ENCODE measurements at places on chromosomes 6 and 20.

- no peak for DNase-seq
Observed at GRCh38 chr20:58328836-58329235, 19.3 kb downstream of the RAB22A start.

DNA sequence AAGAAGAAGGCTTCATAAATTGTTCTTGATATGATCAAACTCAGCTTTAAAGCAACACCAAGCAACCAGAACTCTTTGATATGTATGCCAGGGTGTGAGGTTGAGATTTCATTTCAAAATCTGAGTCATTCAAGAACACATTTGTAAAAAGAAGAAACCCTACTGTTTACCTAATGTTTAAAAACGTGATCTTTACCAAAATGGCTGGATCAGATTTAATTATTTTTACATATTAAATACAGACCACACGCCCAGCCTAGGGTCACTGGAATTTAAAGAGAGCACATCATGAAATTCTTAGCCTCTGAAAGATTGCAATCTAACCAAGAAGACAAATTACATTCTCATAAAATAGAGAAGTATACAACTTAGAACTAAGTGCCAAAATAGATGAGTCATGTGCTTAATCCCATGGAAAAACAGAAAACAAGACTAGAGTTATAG, 206.8 kb upstream of the SMLR1 start:
- no peak for DNase-seq

- DNase-seq, result no peak
Observed at GRCh38 chr6:45838996-45839395, 176.7 kb downstream of the CLIC5 start.

DNA sequence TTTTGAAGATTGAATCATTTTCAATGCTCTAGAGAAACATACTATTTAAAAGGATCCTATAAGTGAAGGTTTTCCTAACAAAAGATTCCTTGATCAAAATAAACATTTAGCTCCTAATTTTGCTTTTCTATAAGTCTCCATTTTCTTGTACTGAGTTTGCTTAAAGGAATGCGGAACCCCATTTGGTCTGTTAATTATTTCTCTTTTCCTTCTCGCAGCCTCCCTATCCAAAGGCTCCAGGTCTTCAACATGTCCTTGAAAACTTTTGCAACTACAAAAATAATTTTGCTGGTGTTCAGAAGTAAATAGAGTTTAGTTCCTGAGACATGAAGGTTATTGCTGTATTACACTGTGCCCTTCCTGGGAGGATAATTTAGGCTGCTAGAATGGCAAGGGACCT, 8.3 kb upstream of the NPEPL1 start:
- no peak for DNase-seq

DNA sequence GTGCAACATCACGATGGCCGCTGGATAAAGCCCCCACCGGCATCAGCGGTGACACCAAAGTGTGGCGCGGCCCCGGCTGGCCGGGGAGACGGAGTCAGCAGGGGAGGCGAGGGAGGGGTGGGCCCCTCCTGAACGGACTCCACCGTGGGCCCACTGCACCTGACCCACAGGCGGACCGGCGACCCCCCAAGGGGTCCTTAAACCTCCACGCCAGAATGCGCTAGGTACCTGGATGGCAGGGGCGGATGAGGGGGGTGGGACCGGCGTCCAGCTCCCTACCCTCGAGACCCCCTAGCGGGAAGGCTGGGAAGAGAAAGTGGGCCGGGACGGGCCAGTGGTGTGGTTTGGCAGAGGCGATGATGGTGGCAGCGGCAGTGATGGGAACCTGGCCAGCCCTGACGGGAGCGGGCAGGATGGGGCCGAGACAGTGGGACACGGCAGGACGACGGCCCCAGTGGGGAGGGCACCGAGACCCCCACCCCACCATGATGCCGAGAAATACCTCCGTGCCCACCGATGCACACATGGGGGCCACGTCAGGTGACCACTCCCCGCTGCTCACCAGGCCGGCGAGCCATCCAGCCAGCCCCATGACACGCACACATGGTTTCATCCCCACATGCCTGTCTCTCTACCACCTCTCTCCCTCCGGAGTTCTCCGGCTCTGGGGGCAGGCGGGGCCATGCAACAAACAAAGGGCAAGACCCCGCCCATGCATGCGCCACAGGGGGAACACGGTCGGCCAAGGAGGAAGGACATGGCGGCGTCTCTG, 771.9 kb upstream of the DEFB115 start:
- DNase-seq, result no peak

DNA sequence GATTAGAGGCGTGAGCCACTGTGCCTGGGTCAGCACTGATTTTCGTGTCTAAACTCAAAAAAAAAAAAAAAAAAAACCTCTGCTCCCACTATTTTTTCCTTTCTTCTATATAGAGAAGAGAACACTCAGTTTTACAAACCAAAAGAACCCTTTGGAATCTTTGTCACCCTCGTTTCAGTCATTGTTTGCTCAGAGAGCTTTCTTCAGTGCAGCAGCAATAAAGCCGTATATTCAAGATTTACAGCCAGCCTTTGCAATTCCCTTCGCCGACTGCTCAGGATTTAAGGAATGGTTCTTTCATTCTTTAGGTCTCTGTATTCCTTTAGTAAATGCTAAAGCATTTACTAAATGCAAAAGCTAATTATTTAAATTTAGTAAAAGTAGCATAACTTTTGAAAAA, 20.1 kb downstream of the RIOK1 start:
- no peak for DNase-seq

DNA sequence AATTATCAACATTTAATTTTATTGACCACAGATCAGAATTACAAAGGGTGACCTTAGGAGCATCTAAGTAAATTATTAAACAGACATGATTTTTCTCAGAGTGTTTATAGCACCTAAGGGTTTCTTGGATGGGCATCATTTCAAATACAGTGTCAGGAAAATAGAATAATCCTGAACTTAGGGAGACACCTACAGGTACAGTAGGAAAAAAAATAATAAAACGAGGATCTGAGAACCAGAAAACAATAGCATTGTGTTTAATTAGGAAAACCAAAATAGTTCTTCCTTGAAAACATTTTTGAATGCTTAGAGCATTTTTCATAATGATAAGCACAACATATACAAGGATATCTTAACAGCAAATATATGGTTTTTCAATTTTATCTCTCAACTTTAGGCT, 39.2 kb downstream of the MMUT start:
- no peak for DNase-seq

GRCh38 chr6:67252663-67253062, 1382.4 kb upstream of the ADGRB3 start:
- DNase-seq, result no peak

GRCh38 chr6:140774080-140774505, 1358.6 kb upstream of the GJE1 start:
- no peak for DNase-seq

DNA sequence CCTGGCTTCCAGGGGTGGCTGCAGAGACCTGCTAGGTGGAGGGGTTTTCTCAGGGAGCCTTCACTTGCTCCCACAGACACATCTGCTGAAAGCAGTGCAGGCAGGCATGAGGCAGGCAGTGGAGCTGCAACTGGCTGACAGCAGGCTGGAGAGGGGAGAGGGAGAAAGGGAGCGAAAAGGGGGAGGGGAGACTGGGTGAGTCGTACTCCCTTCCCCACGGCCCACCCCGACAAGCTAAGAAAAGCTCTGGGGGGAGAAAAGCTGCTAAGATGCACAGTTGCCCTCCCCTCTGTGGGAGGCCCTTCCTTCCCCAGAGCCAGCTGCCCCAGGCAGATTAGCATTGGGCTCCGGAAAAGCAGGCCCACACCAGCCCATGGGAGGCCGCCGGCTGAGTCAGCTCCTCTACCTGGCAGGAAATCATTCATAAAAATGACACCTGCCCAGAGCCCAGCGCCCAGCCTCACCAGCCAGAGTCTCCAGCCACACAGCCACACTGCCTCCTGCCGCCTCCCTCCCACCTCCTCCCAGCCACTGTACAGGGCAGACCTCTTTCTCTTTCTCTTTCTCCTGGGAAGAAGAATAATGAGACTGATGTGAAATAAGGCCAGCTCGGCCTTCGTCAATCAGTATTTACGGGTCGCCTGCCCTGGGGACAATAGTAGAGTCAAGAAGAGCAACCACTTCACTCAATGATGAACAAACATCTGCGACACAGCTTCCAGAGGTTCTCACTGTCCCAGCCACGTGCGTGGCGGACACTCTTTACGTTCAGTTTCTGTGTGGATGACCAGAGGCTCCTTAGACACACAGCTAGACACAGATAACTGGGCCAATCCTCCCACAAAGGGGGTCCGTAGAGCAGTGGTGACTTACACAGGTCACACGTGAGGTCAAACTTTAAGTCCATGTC, 7.7 kb upstream of the C20orf203 start:
- DNase-seq, result peak; percentile 68

DNA sequence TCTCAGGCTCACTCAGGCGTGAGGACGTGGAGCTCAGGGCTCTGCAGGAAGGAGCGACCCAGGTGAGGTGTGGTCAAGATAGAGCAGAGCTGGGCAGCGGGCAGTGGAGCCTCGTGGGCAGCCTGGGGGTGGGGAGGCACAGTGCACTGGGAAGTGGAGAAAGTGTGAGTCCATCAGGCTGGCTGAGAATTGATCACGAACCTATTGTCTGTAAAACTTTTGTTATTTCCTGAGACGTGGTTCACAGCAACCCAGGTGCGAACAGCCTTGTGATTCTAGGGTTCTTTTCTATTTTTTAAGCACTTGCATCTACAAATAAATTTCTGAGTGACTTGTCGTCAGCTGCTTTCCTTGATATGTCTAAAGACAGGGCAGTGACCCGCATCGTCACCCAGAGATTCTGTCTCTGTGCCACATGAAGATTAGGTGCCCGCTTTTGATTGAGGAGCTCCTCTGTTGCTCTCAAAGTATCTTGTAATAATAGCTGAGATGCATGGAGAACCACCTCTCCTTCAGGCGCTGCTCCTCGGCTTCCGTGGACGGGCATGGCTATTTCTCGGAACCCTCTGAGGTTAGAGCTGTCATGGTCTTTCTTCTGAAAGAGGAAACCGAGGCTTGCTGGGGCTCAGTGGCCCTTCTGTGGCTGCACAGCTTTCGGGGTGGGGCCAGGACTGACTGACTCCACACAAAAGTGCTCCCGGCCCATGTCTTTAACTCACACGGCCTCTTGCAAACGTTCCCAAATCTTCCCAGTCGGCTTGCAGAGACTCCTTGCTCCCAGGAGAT, 662 bp upstream of the CCR6 start:
- no peak for DNase-seq

DNA sequence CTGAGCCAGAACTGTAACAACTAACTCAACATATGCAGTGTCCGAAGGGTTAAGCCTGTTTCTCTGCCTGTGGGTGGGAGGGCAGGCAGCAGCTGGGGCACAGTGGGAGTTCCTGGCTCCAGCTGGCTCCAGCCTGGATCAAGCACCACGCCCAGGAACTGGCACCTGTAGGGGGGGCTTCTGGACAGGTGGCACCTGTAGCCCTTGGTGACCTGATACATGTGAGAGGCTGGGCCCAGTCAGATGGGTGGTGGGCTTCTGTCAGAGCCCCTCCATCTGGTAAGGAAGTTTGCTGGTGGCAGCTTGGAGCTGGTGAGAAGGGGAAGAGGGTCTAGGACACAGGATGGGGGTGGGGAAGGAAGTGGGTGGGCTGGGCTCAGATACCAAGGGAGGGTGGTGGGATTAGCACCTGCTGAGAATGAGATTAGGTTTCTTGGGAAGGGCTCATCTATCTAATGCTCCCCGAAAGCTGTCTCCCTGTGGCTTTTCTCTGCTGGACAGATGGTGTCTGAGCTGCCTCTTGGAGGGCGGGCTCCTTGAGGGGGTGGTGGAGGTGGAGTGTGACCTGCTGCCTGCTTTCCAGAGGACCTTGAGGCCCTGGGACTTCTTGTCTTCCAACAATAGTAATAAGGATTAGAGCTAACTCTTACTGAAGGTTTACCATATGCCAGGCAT, 28.5 kb downstream of the BCL2L1 start:
- peak; percentile 25 for DNase-seq

GRCh38 chr6:122214605-122215318, 184.7 kb upstream of the HSF2 start:
- no peak for DNase-seq

DNA sequence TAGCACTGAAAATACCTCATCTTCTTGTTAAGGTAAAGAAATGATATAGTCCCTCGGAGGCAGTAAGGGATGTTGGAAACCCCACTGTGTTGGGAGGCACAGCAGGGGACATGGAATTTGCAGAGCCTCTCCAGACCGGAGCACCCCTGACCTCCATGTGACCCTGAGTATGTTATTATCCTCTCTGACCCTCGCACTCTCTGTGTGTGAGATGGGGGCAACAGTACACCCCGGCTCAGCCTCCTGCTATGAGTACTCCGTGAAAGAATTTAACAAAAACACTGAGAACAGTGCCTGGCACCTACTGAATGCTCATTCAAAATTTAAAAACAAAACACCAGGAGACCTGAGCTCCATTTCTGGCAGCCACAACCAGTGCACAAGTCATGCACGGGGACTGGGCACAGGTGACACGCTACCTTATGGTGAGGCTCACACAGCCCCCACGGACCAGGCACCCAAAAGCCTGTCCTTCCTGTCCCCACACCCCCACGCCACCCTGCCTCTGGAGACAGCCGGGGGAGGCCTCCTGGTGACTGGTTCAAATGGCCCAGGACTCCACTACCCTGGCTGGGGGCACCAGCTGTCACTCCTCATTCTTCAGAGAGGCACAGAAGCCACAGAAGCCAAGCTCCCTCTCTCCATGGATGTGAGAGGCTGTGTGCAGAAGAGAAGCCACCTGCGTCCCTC, 6.1 kb downstream of the NINL start:
- DNase-seq, result peak; percentile 12

- no peak for DNase-seq
Observed at GRCh38 chr20:54076259-54076658, 5.9 kb upstream of the BCAS1 start.

- DNase-seq, result no peak
Observed at GRCh38 chr6:38151580-38152500, 332.3 kb downstream of the ZFAND3 start.

GRCh38 chr6:14621518-14621917, 503.9 kb downstream of the CD83 start:
- DNase-seq, result no peak

- no peak for DNase-seq
Observed at GRCh38 chr6:89281779-89282246, 33.3 kb downstream of the GABRR2 start.

- DNase-seq, result no peak
Observed at GRCh38 chr6:147852772-147853171, 344.3 kb downstream of the SAMD5 start.

- DNase-seq, result no peak
Observed at GRCh38 chr6:159829526-159829925, 29.4 kb downstream of the PNLDC1 start.

DNA sequence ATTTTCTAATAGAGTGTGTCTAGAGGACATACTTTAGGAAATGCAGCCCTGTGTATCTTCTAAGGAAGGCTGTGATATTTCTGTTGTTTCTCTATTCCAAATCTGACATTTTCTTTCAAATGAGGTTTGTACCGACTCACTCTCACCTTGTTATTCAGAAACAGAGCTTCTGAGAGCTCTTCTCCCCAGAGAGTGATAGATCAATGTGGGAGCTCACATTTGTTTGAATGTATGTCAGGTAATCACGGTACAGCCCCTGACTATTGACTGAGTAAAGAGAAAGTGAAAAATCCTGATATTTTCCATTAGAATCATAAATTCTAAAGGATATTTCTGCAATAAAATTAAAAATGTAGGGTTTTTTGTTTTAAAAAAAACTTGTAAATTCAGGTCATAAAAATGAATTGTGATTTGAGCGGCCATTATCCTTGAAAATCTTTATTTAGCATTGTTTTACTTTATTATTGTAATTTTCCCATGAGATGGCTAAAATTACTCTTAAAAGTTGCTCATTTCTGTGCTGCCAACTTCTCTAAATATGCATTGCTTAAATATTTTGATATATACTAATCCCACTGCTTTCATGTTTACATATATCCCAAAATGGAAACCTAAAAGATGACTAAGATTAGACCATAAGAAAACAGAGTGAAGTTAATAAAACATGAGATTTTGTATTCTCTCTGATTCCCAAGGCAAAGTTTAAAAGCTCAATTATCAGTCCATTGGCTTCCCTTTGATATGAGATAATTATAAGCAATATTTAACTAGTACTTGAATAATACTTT, 1226.8 kb upstream of the CITED2 start:
- no peak for DNase-seq
